ENCODE measurements at places on chromosomes 4 and X.

- no peak for DNase-seq
These were observed 159.9 kb downstream of the UNC5C start for GRCh38 chr4:95388911-95389310.

DNA sequence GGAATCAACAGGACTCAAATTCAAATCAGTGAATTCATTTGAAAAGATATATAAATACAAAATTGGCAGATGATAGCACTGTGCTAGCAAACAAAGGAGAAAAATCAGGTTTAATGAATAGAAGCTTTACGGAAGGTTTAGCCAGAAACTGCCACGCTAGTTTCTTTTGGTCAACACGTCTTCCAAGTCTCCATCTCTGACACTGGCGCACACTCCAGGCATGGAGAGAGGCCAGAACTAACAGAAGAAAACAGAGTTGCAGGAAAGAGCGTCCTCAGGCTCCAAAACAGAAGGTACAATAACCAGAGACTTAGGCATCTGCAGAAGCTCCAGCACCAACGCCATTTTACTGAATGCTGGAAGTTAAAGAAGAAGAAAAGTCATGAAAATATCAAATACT lies 497.3 kb upstream of the FRG1 start:
- no peak for DNase-seq

GRCh38 chr4:40246011-40246900 lies 49.4 kb downstream of the RHOH start:
- DNase-seq = no peak

DNA sequence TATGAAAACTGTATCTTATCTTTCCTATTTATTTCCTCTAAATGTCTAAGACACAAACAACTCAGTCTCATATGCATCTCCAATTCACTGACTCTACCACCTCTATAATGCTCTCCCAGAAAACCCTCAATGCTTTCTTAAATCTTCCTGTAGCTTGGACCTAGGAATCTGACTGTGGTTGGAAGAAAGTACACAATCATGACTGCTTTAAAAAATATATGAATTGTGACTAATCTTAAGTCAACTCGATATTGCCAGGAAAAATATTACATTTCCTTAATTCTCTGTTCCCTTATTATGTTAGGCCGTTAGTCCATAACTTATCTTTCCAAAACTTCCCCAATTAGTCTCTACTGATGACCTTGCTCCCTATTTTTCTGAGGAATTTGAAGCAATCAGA lies 87.0 kb downstream of the SPCS3 start:
- DNase-seq = no peak

GRCh38 chr4:145804116-145804515 lies 124.2 kb downstream of the C4orf51 start:
- DNase-seq = no peak

DNA sequence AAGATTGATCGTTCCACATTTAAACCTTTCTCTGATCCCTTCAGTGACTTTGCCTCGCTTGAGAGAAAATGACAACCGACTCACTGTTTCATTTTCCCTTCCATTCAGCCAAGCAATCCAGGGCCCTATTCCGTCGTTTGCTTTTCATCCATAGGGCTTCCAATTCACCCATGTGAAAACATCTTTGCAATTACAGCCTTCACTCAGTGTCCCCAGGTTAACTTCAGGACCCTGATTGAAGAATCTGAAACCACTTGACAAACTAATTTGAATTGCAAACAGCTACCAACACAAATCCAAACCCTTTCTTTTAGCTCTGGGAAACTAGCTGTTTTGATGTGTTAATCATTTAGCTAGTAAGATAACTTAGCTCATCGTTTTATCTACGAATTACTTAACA lies 120.2 kb upstream of the FAM9C start:
- DNase-seq = no peak

GRCh38 chrX:24428516-24428915 lies 36.6 kb upstream of the PDK3 start:
- no peak for DNase-seq

- DNase-seq = peak; percentile 30
These were observed 9.6 kb downstream of the HAUS7 start for GRCh38 chrX:153460826-153461225.

GRCh38 chr4:8010618-8011017 lies 71.0 kb upstream of the AFAP1 start:
- DNase-seq = no peak

- no peak for DNase-seq
These were observed 64.6 kb downstream of the KDM6A start for GRCh38 chrX:44937606-44938005.

GRCh38 chr4:102076622-102077021 lies 268.7 kb downstream of the SLC39A8 start:
- no peak for DNase-seq

DNA sequence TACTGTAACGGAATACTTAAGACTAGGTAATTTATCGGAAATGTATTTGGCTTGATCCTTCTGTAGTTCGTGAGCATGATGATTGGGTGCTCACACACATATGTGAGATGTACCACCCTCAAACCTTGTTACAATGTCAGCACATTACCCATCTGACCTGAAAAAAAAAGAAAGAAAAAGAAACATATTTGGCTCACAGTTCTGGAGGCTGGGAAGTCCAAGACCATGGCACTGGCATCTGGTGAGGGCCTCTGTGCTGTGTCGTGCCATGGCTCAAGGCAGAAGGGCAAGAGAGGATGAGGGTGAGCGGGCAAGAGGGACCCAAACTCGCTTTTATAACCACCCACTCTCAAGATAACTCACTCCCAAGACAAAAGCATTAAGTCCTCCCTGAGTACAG lies 7.0 kb upstream of the CLDN24 start:
- no peak for DNase-seq

DNA sequence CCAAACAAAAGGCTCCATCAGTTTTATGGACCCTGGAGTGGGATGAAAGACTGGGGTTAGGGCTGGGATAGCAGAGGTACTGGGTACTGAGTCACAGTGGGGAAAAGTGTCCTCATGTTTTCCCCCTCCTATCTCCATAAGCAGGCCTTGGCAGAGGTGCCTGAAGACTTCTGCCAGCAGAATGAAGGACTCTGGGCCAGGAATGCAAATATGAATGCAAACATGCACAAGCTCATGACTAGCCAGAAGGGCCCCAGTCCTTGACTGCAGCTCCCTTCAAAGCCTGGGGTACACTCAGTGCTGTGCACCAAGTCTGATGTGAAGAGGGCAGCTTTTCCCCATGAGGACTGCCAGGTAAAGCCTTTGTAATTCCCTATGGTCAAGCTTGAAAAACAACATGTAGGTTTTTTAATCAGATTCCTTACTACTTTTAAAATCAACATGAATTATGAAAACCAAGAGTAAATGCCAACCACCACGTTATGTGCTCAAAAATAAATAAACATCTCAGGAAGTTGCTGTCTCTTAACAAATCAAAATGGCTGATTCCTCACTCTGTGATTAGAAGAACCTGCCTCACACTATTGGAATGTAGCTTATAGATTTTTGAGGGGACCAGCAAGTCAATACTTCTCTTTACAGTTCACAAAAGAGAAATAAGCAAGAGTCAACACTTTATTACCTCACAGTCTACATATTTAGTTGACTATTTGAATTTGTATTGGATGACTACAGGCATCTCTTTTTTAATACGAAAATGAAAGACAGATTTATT lies 1512.0 kb downstream of the ARAP2 start:
- DNase-seq = no peak

- DNase-seq = no peak
These were observed 210.7 kb downstream of the PPP3CA start for GRCh38 chr4:101136373-101137370.

- no peak for DNase-seq
These were observed 798.7 kb downstream of the PCDH7 start for GRCh38 chr4:31518796-31519250.

DNA sequence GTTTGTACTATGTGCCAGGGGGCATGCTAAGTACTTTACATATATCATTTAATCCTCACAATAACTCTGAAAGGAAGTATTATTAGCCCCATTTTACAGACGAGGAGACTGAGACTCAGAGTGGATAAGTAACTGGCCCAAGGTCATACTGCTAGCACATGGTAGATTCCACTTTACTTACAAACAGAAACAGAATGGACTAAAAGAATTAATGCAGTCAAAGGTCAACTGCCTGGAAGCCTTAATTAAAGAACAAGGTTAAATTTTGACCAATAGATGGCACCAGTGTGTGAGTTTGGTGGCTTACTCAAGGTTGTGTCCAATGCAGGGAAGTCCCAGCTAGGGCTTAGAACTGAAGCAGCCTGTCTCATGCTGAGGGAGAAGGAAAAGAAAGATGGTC lies 4.7 kb downstream of the RIPPLY1 start:
- DNase-seq = peak; percentile 5

GRCh38 chr4:40199999-40200874 lies 3.4 kb downstream of the RHOH start:
- peak; percentile 28 for DNase-seq

GRCh38 chr4:15689540-15689939 lies 7.9 kb downstream of the FAM200B start:
- DNase-seq = no peak

GRCh38 chr4:136571315-136571714 lies 961.0 kb downstream of the PCDH18 start:
- no peak for DNase-seq

DNA sequence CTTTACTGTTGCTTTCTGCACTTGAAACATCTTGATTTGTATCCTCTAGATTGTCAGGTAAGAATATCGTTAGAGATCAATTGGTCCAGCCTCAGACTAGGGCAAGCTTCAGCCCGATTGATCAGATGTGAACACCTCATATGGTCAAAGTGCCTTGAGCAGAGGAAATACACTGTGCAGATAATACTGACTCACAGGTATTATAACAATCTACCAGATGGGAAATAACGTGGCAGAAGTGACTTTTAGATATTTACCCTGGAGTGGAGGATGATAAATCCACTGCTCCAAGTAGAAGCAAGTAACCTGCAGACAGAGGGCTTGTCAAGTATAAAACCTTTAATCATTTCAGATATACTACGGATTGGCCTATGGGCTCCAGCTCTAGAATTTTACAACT lies 17.9 kb downstream of the VEGFC start:
- no peak for DNase-seq

DNA sequence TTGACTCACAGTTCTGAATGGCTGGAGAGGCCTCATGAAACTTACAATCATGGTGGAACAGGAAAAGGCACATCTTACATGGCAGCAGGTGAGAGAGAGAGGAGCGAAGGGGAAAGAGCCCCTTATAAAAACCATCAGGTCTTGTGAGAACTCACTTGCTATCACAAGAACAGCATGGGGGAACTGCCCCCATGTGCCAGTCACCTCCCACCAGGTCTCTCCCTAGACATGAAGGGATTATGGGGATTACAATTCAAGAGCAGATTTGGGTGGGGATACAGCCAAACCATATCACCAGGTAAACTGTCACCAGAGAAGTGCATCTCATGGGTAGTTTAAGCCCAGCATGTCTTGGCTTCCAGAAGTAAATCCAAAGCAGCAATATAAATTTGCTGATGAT lies 7.5 kb upstream of the SMARCA5 start:
- DNase-seq = no peak

GRCh38 chr4:2832981-2833670 lies 10.5 kb upstream of the ADD1 start:
- no peak for DNase-seq

DNA sequence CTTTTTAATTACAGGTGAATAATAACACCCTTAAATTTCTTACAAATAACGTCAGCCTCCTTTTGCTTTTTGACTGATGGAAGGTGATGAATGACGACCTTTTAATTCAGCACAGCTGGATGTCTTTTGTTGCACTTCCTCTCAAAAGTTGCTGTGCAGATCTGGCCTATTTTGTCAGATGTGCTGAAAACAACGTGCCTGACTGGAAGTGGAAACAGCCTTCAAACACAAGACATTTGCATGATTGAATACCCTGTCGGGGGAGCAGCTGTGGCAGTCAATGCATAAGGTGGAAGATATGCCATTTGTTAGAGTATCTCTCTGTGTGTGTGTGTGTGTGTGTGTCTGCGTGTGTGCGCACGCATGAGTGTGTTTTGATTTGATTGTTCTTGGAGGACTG lies 579.7 kb downstream of the SPRY1 start:
- DNase-seq = no peak

GRCh38 chr4:38765382-38765781 lies 17.4 kb downstream of the TLR10 start:
- DNase-seq = no peak

DNA sequence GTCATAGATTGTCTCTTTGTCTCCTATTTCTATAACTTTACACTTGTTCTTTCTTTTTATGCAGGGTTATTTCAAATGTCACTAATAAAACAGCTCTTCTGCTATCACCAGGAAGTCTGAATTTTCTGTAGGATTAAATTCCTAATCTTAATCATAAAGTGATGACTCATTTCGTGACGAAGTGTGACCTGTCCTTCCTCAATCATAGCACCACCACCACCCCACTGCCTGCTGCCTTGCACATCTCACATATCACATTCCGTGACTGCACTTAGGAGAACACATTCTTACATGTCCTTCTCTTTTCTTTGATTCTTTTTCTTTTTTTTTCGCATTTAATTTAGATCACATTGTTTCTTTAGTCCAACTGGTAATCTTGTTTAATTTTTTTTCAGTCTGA lies 57.7 kb upstream of the UGT2B7 start:
- no peak for DNase-seq

- no peak for DNase-seq
These were observed 170.1 kb downstream of the AFAP1 start for GRCh38 chr4:7769396-7770223.

- no peak for DNase-seq
These were observed 55.9 kb upstream of the HGFAC start for GRCh38 chr4:3385711-3386420.

DNA sequence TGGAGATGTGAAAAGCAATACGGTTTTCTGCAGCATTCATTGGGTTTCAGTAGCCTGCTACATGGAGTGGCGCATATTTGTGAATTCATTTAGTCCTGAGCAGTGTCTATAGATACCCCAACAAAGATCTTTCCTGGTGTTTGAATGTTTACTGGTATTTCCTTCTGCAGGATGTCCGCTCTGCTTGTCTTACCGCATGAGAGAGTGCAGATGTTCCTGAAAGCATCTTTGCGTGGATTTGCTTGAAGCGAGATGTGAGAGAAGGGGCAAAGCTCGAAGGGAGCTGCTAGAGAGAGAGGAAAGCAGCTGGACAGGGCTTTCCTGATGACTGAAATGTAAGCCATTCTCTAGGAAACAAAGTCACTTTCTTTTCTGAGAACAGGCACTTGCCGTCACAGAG lies 40.9 kb upstream of the GYPA start:
- no peak for DNase-seq

- DNase-seq = no peak
These were observed 1.5 kb upstream of the TRIML2 start for GRCh38 chr4:188110741-188111471.

- no peak for DNase-seq
These were observed 72.8 kb upstream of the NPFFR2 start for GRCh38 chr4:71958978-71959377.

GRCh38 chr4:72119946-72120345 lies 88.1 kb downstream of the NPFFR2 start:
- no peak for DNase-seq

DNA sequence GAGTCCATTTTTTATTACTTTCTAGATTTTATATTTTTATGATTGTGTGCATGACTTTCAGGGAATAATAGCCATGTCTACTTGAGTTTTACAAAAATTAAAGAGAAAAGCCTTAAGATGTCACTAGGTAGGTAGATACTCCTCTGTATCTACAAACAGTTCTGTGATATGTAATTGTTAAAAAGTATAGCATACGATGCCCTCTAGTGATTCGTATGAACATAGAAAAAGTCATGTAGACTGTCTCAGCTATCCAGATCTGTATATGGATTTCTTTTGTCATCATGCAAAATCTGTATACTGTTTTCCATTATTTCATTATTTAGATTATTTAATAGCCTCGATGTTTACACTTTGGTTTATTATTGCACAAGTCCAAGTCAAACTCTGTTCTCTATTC lies 856.6 kb downstream of the CENPC start:
- DNase-seq = no peak

- no peak for DNase-seq
These were observed 25.2 kb downstream of the PPP1R2C start for GRCh38 chrX:42752730-42753129.
